ENCODE measurements at places on chromosomes 16 and 17.
A peak's percentile ranks its signal among the peaks of the same experiment; 100 is the strongest.

DNA sequence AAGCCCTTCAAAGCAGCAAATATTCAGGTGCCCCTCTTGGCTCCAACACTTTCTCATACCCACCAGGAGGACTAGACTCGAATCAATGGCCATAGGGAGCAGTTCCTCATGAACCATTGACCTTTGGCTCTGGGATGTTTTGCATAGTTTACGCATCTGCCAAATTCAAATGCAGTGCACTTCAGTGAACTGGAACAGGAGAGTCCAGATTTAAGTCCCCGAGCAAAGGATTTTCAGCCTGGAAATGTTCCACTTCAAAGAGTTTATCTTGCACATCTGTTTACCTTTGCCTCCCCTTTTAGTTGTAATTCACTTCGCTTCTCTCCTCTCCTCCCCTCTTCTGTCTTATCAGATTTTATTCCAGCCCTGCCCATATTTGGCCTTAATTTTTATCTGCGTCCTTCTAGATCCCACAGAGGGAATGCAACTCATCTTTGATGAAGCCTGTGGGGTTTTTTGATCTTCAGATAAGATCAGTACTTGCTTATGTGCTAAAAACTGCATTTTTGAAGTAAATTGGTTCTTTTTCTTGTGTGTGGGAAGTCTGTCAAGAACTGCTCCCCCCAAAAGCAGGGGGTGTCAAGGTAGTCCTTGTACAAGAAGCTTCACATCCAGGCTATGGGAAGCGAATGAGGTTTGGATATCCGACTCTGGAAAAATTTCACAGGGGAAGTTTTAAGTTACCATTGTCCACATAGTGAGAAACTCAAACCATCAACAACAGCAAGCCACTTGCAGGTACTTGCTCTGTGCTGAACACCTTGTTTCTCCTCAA lies 281.6 kb downstream of the RBFOX1 start:
- no peak for DNase-seq

DNA sequence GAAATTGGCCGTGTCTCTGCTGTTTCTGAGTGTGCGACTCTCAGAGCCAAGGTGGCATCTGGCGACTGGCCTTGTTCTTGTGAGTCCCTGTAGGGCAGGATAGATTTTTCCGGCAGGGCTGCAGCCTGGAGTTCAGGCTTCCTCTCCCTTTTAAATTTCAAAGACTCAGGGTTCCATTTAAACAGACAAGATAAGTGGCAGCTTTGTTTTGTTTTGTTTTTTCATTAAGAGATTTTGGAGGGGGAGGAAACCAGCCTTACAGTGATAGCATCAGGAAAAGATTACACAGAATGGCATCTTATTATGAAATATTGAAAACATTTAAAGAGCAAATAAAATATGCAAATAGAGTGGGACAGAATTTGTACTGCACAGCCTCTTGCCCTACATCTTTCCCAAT lies 151.3 kb downstream of the RPTOR start:
- DNase-seq: no peak

DNA sequence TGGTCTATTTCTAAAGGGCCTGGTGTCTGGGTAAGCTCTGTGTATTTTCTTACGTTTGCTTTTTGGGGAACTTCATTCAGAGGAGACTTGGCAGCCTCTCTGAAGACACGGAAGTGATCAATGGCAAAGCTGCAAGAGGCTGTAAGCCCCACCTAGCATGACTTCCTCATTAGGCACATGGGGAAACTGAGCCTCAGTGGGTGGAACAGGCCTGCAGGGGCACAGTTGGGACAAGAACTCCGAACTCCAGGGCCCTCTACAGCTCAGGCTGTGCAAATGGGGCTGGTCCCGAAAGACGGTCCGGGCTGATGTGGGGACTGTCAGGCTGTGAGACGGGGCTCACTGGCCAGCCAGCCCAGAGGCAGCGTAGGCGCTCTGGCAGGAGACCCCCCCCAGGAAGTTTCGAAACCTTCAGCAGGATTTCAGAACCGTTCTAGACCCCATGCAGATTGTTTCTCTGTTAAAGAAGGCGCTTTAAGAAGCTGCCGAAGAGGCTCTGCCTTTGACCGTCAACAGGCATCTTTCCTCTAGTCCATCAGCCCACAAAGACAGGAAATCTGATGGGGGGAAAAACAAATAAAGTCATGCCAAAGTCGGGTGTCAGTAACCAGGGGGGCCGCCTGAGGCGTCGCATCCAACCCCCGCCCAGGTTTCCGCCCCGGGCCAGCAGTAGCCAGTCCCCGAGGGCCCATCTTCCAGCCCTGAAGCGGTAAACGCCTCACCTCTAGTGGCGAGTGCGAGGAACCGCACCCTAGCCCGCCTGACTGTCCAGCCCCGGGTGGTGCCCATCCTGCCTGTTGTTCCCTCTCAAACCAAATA lies 79.8 kb upstream of the TBC1D3K start:
- DNase-seq: peak; percentile 30

- no peak for DNase-seq
Observed at GRCh38 chr16:84953190-84953746, 58.1 kb downstream of the ZDHHC7 start.

DNA sequence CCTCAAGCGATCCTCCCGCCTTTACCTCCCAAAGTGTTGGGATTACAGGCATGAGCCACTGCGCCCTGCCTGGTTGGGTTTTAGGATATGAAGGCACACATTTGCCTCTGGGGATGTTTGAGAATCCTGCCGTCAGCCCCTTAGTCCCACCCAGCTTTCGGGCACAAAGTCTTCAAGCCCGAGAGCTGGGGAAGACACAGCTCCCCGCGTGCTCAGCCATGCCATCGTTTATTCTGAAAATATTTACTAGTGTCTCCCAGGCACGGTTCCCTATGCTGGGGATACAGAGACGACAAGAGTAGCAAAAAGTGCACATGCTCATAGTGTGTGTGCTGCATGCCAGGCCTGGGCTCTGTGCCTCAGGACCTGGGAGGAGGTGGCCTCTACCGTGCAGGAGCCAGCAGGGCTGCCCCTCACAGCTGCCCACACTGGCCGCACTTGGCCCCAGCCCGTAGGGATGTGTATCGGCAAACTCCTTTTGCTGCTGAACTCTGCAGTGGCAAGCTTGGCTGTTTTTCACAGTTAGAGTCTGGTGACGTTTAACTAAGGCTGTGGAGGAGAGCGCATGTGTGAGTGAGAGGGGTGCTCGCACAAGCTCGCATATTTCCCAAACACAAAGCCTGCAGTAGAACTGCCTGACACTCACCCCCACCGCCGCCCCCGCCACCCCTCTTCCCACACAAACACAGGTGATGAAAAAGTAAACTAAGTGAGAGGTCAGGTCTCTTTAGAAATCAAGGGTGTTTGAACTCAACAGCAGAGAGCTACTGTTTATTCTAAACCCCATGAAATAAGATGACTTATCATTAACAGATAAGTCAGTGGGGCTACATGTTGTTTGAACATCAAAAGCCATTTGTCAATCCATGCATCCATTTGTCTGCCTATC lies 266.4 kb downstream of the MRTFB start:
- DNase-seq: no peak

GRCh38 chr16:56389554-56389953 lies 35.8 kb downstream of the AMFR start:
- no peak for DNase-seq

- DNase-seq: no peak
Observed at GRCh38 chr16:58120234-58120633, 8.9 kb downstream of the CFAP20 start.

All from CD8-positive, alpha-beta T cell (primary cell).